Colonic mucosa (tissue), 4 donors: ENCODE measurements at places on chromosomes 2 and 18. TPM values are rescaled to one million over a fixed set of nuclear protein-coding genes. Genes with fewer than 3 reads are reported as not detected.

The TUBA4B gene
- total RNA-seq = not detected

The VWA3B gene
- total RNA-seq = 3.2 TPM

The CRACDL gene
- 11.5 TPM for total RNA-seq

The CCDC148 gene
- 0.49 TPM for total RNA-seq

The RABL2A gene
- 9.3 TPM for total RNA-seq

The RUFY4 gene
- total RNA-seq = not detected

The TLX2 gene
- total RNA-seq = 0.12 TPM

The AFF3 gene
- total RNA-seq = 0.86 TPM

The ASXL3 gene
- 1.7 TPM for total RNA-seq

The CD207 gene
- total RNA-seq = 0.21 TPM

The CAD gene
- total RNA-seq = 11.1 TPM

The DPYSL5 gene
- 0.24 TPM for total RNA-seq

The GKN2 gene
- total RNA-seq = 0.32 TPM

The C1QL2 gene
- total RNA-seq = not detected

The NOTO gene
- not detected for total RNA-seq

The UPP2 gene
- not detected for total RNA-seq

The OSBPL6 gene
- total RNA-seq = 0.72 TPM

The IL36G gene
- 0.69 TPM for total RNA-seq

The GMCL1 gene
- total RNA-seq = 20.4 TPM

The UGT1A9 gene
- 2.3 TPM for total RNA-seq

The OTOF gene
- total RNA-seq = not detected

The MYO5B gene
- 106 TPM for total RNA-seq

The SLC16A14 gene
- 7.9 TPM for total RNA-seq

The CKAP2L gene
- total RNA-seq = 13.5 TPM
